Calu3 (cell line): ENCODE measurements at places on chromosomes 2 and 18.

DNA sequence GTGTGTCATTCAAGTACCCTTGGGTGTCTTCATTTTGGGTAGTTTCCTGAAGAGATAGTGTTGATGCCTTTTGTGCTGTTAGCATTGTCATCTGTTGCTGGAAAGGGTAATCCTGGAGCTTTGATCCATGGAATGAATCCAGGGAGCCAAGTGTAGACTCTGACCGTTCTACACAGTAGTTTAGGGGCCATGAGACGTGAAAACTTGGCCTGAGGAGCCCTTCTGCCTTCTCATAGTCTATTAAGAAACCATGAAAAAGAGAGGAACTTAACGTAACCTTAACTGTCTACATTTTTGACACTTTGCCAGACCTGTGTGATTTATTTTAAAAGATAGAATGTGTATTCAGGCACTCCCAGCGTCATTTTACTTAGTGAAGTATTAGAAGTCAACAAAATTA lies 194.0 kb downstream of the BABAM2 start:
- no peak for DNase-seq

DNA sequence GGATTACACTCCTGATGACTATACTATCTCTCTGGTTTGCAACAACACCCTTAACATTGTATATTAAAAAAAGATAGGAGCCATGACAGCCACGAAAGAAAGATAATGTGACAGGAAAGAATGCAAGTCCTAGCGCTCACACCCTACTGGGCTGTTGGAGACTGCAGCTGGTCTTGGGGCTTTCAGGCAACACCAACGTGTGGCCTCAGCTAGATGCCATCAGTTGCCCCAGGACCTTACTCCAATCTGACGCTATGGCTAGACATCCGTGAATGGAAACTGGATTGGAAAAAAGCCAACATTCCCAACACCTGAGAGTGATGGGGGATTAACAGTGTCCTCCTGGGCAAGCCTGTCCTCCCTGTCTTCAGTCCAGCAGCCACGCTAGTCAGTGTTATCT lies 357.4 kb upstream of the GULP1 start:
- no peak for DNase-seq

DNA sequence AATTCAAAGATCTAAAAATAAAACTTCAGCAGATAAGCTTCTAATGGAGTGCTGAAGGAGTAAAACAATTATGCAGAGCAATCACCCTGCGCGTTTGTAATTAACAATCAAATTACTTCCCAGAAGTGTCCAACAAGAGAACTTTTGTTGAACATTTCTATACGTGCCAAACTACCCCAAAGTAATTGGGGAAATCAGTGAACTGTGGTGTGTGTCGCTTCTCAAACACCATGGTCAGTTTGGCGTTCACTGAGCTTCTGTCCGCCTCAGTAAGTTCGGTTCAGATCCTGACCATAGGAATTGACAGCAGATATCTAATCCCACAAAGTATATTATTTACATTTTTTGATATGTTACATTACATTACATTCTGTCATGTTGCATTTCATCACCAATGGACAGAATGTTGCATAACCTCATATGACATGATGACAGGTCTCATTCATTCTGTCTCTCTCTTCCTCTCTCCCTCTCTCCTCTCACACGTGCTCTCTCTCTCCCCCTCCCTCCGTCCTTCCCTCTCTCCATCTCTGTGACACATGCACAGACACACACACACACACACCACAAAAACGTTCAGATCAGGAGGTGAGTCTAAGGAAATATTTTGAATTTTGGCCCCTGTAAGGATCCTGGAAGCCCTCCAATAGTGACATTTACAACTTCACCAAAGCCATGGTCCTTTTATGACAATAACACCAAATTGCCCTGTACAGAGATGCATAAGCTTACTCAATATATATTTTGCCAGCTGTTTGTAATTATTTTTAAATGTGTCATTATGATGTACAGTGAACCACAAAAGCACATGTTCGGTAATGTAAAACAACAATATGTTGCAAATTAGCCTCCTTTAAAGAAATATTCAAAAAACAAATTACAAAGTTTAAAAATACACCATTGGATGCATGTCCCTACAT lies 269.2 kb downstream of the FIGN start:
- DNase-seq = no peak

DNA sequence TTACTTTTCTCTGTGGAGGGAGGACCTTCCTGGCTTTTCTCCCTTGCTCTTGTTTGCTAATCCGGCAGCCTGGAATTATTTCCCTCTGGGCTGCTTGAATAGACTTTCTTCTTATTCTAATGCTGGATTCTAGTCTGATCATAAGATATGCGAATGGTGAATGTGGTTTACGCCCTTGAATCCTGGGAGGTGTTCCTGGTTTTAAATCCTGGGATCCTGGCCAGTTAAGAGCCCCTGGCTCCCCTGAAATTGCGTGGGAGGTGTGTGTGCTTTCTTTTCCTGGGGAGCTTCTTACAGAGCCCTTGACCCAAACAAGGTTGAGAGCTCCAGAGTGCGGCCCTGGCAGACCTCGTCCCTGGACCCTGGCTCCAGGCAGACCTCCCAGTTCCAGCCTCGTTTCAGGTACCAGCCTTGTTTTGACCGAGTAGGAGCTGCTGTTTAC lies 2.8 kb downstream of the SH3BP4 start:
- DNase-seq = no peak

- no peak for DNase-seq
These were observed 147.4 kb downstream of the CERS6 start for GRCh38 chr2:168603439-168603961.

GRCh38 chr18:58653814-58654509 lies 17.3 kb upstream of the MALT1 start:
- DNase-seq = no peak

- no peak for DNase-seq
These were observed 28.9 kb upstream of the ARHGEF4 start for GRCh38 chr2:130807659-130808385.

GRCh38 chr2:110848071-110848470 lies 115.7 kb downstream of the ACOXL start:
- no peak for DNase-seq

GRCh38 chr2:20617081-20617575 lies 33.8 kb downstream of the HS1BP3 start:
- DNase-seq = no peak

GRCh38 chr2:191926671-191927070 lies 79.8 kb upstream of the CAVIN2 start:
- DNase-seq = no peak

DNA sequence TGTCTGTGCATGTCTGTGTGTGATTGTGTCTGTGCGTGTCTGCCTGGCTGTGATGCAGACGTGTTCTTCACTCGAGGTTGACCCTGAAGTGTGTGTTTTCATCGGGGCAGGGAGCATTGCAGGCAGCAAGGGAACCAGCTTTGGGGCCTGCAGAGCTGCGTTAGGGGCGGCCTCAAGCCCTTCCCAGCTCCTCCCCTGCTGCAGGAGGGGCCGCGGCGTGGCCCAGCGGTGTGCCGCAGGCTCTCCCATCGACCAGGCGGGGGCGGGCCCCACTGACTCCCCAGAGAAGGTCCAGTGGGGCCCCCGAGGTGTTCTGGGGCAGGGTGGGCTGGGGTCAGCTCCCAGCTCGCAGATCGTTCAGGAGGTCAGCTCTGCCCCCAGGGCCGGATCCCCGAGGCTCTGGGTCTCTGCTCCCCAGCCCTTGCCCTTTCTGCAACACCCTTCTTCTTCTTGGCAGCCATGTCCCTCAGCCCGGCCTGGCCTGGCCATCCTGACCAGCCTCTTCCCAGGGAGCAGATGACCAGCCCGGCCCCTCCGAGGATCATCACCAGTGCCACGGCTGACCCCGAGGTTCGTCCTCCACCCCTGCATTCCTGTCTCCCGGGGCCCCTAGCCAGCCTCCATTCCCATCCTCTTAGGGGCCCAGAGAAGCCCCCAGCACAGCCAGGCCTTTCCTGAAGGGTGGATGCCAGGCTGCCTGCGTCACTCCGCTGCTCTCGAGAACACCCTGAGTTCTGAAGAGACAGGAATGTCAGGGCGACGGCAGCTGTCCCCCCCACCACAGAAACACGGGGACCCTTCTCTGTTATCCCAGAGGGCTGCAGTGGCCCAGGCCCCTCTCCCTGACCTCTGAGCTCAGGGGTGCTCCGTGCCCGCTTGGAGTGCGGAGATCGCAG lies 11.1 kb upstream of the KLHL30 start:
- DNase-seq = peak; percentile 57

GRCh38 chr2:25400576-25401216 lies 59.0 kb upstream of the DNMT3A start:
- no peak for DNase-seq

- no peak for DNase-seq
These were observed 63.8 kb upstream of the GALNT3 start for GRCh38 chr2:165857876-165858275.

DNA sequence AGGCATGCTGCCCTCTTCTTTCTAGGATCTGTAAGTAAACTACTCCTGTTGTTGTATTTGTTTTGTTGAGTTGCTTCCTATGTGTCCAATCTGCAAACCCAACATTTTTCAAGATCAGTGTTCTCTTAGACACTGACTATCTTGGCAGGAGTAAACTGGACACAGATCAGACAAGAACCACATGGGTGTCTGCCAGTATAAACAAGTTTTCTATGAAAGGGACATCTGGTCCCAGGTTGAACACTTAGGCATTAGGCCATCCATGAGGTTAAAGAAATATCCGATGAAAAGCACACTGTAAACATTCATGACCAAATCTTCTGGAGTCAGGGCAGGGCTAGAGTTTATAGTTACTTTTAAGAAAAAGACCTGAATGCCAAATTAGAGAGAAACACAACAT lies 441.8 kb downstream of the NYAP2 start:
- DNase-seq = no peak

DNA sequence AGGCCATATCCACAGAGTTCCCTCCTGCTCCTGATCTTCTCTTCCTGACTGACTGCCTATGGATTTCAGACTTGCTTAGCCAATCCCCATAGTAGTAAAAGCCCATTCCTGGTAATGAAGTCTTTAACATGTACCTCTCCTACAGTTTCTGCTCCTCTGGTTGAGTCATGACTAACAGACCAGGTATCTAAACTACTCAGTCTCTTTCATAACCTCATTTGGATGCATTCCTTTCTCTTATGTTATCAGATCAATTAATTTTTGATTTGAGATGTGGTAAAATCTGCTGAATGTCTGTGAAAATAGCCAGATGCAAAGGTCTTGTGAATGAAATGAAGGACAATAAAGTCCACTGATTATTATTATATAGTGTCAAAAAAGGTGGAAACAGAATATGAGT lies 198.0 kb downstream of the NBAS start:
- no peak for DNase-seq

GRCh38 chr2:73004466-73004865 lies 67.0 kb downstream of the SFXN5 start:
- no peak for DNase-seq

GRCh38 chr18:56505293-56505692 lies 133.1 kb downstream of the TXNL1 start:
- no peak for DNase-seq

DNA sequence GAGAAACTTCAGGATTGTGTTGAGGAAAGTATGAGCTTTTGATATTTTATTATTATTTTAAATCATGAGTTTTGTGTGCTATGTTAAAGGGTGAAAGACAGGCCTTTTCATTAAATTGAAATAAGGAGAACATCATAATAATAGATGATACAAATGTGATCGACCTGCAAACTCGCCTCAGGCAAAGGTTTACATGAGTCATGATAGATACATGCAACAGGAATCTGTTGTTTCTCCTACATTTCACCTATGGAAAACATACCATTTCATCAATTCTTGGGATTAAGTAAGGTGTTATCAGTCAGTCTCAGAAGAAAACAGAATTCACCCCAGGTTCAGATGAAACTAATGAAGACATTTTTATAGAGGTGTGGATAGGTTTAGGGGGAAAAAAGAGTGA lies 1992.5 kb upstream of the PIK3C3 start:
- DNase-seq = no peak

- no peak for DNase-seq
These were observed 604.8 kb downstream of the CPS1 start for GRCh38 chr2:211161236-211161635.

- DNase-seq = no peak
These were observed 354.6 kb downstream of the FSIP2 start for GRCh38 chr2:186093174-186093573.

DNA sequence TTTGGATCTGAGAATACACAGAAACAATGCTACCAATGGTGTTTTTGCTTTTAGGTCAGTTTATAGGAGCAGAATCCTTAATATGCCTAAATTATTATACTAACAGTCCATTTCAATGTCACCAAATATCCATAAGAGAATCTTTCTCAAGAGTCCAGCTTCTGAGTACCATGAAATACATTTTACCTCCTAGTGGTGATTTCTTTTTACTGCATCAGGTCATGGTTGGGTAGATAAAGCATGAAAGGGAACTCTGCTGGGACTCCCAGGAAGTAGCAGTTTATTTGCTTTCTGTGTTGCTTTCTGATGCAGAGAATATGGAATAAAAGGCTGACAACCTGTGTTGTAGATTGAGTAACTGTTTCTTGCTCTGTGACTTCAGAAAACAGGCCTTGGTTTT lies 115.6 kb downstream of the PPP1R1C start:
- DNase-seq = no peak

DNA sequence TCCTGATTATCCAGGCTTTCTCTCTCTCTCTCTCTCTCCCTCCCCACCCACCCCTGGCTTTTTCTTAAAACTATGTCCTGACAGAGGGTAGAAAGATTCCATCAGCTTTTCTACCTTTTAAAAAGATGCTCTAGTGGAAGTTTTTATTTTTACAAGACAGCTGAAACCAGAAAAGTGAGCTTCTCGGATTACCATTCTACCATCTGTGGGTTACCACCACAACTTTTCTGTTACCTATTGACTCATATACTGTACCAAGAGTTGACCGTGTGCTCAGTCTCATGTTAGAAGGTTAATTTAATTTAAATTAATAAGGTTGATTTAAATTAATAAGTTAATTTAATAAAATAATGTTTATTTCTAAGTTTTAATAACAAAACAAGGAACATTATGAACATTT lies 137.6 kb downstream of the UPP2 start:
- no peak for DNase-seq

DNA sequence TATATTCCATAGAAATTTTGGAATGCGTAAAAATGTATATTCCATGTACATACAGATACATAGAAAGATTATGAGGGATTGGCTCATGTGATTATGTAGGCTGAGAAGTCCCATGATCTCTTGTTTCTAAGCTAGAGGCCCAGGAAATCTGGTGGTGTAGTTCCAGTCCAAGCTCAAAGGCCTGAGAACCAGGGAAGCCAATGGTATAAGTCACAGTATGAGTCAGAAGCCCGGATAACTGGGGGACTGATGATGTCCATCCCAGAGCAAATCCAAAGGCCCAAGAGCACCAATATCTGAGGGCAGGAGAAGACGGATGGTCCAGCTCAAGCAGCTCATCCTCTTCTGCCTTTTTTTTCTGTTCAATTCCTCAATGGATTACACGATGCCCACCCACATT lies 385.0 kb upstream of the KLHL29 start:
- no peak for DNase-seq

- peak; percentile 73 for DNase-seq
These were observed 141.2 kb upstream of the CTAGE1 start for GRCh38 chr18:22558945-22559385.

- no peak for DNase-seq
These were observed 57.7 kb upstream of the LRP1B start for GRCh38 chr2:142188562-142188961.

GRCh38 chr2:216516730-216517350 lies 18.2 kb downstream of the RPL37A start:
- no peak for DNase-seq

GRCh38 chr2:238900511-238900910 lies 52.6 kb downstream of the TWIST2 start:
- no peak for DNase-seq

- no peak for DNase-seq
These were observed 132.8 kb upstream of the PDE1A start for GRCh38 chr2:182559623-182560022.

GRCh38 chr2:149858216-149858615 lies 270.6 kb upstream of the MMADHC start:
- no peak for DNase-seq

- no peak for DNase-seq
These were observed 416.6 kb downstream of the TMX3 start for GRCh38 chr18:68298330-68298729.
